ENCODE measurements at places on chromosomes 1 and 21.
A peak's percentile ranks its signal among the peaks of the same experiment; 100 is the strongest.

DNA sequence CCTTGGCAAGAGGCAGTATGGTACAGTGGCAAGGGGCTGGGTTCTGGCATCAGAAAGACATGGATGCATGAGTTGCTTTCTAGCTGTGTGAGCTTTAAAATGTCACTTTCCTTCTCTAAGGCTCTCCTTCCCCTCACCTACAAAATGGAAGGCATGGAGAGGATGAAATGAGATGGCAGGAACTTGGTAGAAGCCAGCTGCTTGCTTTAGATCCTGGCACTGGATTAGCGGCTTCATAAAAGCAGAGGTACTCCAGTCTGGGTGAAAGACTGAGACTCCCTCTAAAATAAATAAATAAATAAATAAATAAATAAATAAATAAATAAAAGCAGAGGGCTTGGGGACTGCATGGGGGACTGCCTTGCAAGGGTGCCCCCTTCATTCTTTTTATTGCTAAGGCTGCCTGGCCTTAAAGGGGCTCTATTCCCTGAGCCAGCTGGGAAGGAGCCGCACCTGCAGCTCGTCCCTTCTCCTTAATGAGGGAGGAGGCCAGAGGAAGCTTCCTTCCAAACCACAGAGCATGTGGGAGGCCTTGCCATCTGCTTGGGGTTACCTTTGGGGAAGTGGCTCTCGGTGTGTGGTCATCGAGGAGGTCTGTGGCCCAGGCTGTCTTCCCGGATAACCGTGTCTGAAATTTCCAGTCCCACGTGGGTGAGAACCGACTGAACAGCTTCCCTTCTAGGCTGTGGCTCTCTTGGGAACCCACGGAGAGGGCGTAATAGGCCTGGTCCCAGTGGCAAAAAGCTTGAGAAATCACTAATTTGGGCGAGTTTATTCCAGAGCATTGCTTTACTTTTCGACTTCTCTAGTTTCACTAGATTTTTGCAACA lies 2.0 kb upstream of the ATP13A2 start:
- DNase-seq = no peak

DNA sequence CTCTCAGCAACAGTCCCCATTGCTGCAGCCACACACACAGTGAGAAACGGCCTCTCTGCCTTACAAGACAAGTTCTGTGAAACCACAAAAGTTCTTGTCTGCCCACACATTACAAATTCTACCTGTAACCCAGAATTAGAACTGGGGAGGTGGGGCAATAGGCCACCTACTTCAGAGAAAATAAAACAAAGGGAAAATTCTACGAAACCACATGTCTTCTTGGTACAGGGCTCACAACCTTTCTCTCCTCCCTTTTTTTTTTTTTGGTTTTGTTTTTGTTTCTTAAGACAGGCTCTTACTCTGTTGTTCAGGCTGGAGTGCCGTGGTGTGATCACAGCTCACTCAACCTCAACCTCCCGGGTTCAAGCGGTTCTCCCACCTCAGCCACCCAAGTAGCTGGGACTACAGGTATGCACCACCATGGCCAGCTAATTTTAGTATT lies 30.2 kb downstream of the LPAR3 start:
- peak; percentile 19 for DNase-seq

DNA sequence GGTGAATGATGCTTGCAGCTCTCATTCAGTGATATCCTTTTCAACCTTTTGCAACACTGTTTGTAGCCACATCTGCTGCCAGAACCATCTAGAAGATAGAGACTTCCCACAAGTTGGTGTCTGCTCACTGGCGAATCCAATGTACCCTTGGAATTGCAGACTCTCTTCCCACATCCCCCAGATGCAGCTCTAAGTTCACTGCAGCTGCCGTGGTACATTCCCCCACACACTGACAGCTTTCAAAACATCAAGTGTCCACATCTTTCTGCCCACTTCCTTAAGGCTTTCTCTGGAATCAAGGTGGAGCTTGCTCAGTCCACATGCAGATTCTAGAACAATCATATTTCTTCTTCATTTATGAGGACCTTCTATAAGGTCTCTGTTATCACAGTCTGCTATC lies 99.2 kb downstream of the PLPPR4 start:
- DNase-seq = no peak

- no peak for DNase-seq
Measured at GRCh38 chr21:41024341-41024740, 143.6 kb upstream of the BACE2 start.

DNA sequence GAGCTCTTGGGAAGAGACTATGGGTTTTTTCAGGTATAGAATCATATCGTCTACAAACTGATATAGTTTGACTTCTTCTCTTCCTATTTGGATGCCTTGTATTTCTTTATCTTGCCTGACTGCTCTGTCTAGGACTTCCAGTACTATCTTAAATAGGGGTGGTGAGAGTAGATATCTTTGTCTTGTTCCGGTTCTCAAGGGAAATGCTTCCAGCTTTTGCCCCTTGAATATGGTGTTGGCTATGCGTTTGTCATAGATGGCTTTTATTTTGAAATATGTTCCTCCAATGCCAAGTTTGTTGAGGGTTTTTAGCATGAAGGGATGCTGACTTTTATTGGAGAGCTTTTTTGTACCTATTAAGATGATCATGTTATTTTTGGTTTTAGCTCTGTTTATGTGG lies 170.3 kb downstream of the PTGER3 start:
- no peak for DNase-seq

- DNase-seq = no peak
Measured at GRCh38 chr1:236024641-236025040, 40.2 kb downstream of the NID1 start.

DNA sequence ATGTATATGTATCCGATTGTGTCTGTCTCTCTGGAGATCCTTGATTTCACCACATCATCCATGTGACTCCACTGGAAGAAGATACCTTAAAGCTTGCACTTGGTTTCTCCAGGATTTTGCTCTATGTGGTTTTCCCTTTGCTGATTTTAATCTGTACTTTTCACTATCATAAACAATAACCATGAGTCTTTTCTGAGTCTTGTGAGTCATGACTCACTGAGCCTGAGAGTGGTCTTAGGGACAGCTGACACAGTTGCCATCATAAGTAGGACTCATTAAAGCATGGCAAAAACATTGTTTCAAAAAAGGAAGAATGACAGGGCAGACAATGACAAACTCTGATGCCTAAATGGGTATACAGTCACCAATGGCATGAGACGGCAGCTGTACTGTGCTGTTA lies 226.2 kb downstream of the AKT3 start:
- no peak for DNase-seq

GRCh38 chr1:37475380-37476086 lies 1.2 kb downstream of the ZC3H12A start:
- no peak for DNase-seq

- DNase-seq = no peak
Measured at GRCh38 chr1:184905601-184906322, 68.5 kb downstream of the NIBAN1 start.

DNA sequence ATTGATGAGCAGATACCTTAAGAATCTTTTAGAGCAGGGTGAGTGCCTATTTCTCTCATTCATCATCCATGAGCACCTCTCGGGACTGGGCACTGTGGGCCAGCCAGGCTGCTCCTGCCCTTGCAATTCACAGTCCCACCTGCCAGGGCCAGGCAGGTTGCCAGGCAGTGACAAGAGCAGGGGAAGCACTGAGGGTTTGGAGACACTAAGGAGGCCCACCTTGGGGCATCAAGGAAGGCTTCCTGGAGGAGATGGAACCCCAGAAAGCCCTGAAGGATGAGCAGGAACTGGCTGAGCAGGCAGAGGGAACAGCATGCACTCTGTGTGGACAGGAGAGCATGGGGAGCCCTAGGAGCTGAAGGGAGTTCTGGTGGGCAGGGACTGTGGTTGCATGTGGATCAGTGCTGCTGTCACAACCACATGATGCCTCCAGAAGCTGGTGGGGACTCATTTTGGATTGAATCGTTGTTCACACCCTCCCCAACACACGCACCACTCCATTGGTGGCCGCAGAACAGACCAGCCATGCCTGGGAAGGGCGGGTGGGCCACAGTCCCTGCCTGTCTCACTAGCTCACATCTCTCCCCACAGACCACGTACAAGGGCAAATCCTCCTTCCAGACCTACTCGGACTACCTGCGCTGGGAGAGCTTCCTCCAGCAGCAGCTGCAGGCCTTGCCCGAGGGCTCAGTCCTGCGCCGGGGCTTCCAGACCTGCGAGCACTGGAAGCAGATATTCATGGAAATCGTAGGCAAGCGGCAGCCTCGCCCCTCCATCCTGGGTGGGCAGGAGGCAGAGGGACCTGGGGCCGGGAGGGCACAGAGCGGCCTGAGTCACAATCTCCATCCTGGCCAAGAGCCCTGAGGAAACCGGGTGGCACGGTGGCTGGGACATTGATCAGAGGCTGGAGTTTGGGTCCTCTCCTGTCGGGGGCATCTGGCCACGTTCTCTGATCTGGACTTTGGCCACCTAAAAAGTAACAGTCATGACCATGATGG lies 55.1 kb downstream of the DISP3 start:
- DNase-seq = no peak

DNA sequence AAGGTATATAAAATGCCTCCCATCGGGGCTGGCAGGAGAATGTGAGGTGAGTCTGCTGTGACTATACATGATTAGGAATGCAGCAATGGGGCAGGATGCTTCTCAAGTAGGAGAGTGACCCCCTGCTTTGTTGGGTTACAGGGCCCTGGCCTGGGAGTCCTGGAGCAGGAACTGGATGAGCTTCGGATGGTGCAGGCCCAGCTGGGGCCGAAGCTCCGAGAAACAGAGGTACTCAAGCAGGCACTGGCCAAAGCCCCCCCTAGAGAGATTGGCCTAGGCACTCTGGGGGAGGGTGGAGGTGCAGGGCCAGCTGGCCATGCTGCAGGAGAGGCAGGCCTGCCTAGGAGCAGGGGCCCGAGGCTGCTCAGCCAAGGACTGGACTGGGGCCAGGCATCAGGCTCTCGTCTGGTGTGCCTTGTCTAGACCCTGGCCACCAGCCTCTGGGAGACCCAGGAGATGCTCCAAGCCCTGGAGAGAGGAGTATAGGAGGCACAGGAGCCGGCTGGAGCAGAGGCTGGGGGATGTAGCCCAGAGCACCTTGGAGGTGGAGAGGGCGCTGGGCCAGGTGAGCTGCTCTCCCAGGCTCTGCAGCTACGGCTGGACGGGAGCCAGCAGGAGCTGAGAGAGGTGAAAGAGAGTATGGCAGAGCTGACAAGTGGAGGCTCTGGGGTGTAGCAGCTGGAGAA lies 32.8 kb upstream of the PKP1 start:
- no peak for DNase-seq

DNA sequence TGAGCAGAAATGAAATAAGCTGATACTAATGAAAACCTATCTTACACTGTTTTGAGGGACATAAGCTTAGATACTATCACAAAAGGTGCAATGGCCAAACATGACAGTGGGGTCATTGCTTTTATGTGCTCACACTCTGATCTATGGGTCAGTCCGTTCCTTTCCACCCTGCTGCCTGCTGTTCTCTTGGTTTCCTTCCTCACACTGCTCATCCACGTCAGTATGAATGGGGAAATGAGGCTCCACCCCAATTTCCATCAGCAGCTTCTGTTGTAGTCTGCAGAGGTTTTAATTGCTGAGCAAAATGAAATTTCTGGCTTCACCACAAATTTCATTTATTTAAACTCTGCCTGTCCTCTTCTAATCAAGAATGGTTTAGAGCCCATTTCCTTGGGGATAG lies 155.2 kb downstream of the GABPA start:
- DNase-seq = no peak

DNA sequence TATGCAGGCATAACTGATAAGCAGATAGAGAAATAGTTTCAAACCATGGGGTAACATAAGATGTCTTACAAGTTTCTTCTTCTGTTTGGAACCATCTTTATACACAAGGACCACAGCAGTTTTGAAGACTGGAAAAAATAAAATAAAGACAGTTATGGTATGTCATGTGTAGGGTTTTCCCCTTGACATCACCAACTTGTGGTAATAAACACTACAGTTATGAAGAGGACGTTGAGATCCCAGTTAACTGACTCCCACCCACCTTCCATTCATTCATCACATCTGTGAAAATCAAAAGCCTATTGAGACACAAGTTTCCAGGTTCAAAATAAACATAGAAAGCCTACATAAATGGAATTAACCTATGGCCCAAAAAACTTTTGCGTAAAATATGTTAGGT lies 92.5 kb upstream of the KRTAP19-8 start:
- DNase-seq = no peak

- DNase-seq = no peak
Measured at GRCh38 chr1:96416111-96416595, 305.4 kb upstream of the PTBP2 start.

- DNase-seq = no peak
Measured at GRCh38 chr1:169119405-169119804, 12.9 kb downstream of the ATP1B1 start.
